ENCODE measurements at places on chromosomes 4 and X.

- no peak for DNase-seq
Measured at GRCh38 chr4:81096566-81096965, 66.1 kb downstream of the BMP3 start.

DNA sequence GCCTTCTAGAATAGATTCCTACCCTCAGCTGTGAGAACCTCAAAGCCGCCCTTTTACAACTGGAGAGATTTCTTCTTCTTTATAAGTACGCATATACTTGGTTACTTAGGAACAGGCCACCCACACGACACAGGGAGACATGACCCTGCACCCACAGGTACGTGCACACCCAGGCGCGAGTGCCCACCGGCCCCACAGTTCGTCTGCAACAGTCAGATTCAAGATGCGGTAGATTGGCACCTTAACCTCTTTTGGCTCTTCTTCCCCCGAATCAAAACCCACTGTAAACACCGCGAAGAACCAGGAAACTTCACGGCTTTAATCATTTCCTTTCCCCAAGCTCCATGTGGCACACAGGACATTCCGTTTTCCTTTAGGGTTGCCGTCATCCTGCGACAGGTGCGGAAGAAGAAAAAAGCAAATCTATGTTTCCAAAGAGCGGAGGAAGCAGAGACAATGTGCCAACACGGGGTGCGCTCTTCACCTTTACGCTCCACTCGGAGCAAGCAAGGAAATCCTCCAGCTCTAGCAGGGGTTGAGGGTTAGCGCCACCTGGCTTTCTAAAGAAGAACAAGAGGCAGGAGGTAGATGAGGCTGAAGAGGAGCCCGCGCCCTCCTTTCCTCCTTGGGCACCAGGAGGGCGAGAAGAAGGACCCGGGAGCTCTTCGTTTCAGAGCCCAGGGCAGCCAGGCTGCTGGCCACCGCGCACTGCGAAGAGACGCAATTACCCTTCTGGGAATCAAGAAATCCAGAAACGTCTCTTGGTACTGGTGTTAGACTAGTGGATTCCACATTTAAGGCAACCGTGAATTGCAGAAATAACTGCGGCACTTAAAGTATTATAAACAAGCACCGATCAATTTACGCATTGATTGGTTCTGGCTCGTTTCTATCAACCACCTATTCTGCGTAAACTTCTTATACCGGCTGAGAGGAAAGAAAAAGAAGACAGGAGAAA, 35.7 kb downstream of the HAND2 start:
- DNase-seq: no peak

- no peak for DNase-seq
Measured at GRCh38 chr4:147247579-147247978, 233.3 kb upstream of the EDNRA start.

GRCh38 chr4:108361446-108361820, 192.7 kb upstream of the LEF1 start:
- no peak for DNase-seq

DNA sequence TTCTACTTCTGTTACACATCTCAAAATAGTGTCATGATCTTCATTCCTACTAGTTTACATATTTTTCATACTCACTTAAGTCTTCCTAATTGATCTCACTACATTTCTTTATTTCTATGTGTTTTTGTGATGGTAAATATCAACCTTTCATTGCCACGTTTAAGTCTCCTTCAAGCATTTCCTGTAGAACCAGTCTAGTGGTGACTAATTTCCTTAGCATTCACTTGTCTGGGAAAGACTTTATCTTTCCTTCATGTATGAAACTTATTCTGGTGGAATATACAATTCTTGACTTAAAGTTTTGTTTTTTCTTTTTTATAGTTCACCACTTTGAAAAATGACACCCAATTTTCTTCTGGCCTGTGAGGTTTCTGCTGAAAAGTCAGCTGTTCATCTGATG, 181.4 kb upstream of the NEIL3 start:
- no peak for DNase-seq

GRCh38 chr4:94852616-94853015, 94.9 kb downstream of the BMPR1B start:
- DNase-seq: no peak

- DNase-seq: no peak
Measured at GRCh38 chrX:42725196-42725595, 52.8 kb downstream of the PPP1R2C start.

GRCh38 chr4:33052241-33052640, 2332.1 kb downstream of the PCDH7 start:
- DNase-seq: no peak

DNA sequence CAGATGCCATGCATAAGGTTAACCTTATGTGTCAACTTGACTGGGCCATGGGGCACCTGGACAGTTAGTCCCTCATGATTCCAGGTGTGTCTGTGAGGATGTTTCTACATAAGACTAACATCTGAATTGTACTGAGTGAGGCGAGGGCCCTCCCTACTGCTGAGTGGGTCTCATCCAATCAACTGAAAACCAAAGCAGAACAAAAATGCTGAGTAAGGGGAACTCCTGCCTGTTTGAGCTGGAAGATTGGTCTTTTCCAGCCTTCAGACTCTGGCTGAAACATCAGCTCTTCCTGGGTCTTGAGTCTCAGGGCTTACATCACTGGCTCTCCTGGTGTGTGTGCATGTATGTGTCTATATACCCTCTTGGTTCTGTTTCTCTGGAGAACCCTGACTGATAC, 13.8 kb downstream of the NELFA start:
- no peak for DNase-seq

- no peak for DNase-seq
Measured at GRCh38 chr4:148716431-148717052, 274.3 kb upstream of the NR3C2 start.

GRCh38 chr4:25861951-25862410, 807 bp downstream of the SEL1L3 start:
- no peak for DNase-seq
